Activated CD4-positive, alpha-beta T cell treated with anti-CD3 and anti-CD28 coated beads, Interleukin-2, amount 50 U/mL, for 48 hours (primary cell): ENCODE measurements at places on chromosomes 12 and 14.

DNA sequence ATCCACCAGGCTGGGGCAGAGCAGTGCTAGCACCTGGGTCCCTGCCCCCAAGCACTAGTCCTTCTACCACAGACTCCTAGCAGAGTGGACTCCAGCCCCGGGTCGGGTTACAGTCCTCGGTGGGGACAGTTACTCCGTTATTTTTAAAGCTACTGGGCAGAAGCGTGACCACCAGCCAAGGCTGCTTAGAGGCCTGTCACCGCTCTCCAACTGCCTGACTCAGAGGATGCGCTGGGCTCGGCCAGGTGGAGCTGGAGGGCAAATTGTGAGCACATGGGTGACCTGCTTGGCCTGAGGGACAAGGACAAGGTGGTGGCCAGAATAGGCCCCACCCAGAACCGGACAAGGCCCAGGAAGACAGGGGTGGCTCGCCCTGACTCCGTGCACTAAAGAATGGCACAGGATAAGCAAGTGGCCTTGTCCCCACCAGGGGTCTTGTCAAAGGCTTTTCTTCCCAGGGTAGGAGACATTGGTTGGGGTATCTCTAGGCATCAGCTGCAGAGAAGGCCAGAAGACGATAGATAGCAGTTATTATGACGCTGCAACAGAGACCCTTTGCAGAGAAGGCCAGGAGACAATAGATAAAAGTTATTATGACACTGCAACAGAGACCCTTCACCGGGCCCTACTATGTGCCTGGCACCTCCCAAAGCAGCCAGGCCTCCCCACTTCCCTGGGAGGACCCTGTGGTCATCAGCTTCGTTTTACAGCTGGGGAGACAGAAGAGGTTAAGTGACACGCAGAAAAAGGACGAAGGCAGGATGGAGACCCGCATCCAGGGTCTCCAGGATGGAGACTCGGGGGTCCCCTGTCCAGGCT lies 1.6 kb downstream of the ABCB9 start:
- DNase-seq = no peak

DNA sequence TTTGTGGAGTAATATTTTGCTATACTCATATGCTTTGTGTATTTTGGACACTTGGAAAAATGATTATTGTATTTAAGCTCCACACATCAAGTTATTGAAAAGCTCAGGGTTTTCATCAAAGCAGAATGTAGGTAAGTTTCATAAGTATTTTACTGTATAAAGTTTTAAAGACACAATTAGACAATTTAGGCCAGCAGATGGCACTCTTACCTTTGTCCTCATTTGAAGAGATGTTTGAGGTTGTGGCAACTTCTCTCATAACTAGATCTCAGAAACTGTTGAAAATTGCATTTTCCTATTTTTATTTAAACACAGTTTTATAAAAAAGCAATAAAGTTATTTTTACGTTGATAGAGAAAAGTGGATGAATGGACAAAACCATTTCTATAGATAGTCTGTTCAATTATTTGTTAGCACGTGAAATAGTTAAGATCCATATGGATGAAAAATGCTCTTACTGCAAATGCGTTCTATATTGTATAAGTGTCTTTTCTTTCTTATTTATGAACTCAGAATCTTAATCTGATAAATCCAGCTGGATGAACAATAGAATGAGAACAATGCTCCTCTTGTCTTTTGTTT lies 300.0 kb downstream of the AEBP2 start:
- peak; percentile 33 for DNase-seq

- no peak for DNase-seq
Observed at GRCh38 chr12:113302886-113303640, 31.8 kb downstream of the SLC8B1 start.

DNA sequence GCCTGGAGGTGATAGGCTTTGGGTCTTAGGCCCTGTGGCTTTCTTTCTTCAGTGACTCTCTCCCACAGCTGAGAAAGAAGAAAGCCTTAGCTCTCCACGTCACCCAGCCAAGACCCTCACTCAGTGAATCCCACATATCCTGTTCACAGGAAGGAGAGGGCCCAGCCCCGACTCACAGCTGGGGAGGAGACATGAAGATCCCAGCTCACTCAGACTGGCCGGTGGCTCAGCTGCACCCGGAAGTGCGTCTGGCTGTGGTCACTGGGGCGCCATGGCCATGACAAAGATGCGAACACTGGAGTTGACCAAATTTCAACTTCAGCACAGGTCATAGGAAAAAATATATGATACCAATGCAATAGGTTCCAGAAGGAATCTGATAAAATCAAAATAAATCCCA lies 14.2 kb downstream of the DLK1 start:
- no peak for DNase-seq

DNA sequence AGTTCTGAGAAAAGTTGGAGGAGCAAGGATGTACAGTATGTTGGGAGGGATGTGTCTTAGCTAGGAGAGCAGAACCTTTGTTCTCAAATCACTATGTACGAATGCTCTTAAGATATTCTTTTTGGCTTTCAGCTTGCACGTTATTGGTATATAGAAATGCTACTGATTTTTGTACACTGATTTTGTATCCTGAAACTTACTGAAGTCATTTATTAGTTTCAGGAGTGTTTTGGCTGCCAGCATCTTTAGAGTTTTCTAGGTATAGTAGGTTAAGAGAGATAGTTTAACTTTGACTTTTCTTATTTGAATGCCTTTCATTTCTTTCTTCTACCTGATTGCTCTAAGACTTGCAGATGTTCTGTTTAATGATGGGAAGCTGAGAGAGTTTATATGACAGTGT lies 442.8 kb upstream of the FBXO33 start:
- DNase-seq = no peak

DNA sequence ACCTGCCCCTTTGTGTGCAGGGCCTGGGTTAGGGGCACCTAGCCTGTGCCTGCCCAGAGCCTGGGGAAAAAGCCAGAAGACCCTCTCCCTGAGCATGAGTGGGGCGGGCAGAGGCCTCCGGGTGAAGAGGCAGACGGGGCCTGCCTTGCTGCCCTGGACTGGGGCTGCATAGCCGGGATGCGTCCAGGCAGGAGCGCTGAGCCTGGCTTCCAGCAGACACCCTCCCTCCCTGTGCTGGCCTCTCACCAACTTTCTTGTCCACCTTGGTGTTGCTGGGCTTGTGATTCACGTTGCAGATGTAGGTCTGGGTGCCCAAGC lies 216.1 kb downstream of the TMEM121 start:
- no peak for DNase-seq

- no peak for DNase-seq
Observed at GRCh38 chr12:57165741-57166140, 18.3 kb upstream of the LRP1-AS start.

- no peak for DNase-seq
Observed at GRCh38 chr12:50351120-50352043, 45.0 kb downstream of the FAM186A start.

- no peak for DNase-seq
Observed at GRCh38 chr12:11014234-11014633, 8.2 kb downstream of the TAS2R19 start.

DNA sequence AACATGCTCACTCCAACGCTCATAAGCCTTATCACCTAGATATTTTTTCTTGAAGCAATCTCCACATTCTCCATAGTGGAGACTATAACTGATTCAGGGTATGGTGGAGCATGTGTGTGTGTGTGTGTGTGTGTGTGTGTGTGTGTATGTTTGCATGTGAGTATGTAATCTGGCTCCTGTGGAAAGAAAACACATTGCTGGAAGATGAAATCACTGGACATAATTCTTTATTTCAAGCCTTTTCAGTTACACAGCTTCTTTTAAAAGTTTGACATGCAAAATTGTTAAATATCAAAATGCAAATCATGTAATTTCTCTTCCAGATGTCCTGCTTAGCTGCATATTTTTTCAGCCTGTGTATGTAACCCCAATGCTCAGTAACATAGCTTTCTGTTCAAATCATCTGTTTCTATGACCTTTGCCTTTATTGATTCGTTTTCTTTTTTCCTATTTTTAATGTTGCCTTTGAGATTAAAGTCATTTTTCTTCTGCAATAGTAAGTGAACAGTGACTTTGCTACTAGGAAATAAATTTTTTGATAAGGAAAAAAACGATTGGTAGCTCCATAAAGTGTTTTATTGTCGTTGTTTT lies 80.5 kb upstream of the BTG1 start:
- DNase-seq = no peak

- no peak for DNase-seq
Observed at GRCh38 chr12:66573605-66574004, 105.3 kb downstream of the GRIP1 start.

GRCh38 chr12:25293653-25294052 lies 42.9 kb upstream of the KRAS start:
- DNase-seq = no peak

DNA sequence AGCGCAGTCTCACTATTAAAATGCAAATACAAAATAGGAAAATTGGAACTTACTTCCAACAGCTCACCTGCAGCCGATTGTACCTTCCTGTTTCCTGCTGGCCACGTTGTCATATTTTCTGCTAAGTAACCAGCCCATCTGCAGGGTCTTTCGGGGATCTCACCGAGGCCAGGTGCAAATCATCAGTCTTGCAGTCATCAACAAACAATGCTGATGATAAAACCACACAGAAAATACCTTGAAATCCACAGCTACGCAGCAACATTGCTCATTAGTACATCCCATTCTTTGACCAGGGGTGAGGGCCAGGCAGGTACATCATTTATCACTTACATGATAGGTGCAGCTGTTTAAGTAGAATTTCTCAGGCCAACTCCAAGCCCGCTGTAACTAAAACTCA lies 406.9 kb downstream of the TMEM121 start:
- DNase-seq = no peak

- DNase-seq = no peak
Observed at GRCh38 chr12:1808798-1809480, 11.4 kb upstream of the LRTM2 start.

DNA sequence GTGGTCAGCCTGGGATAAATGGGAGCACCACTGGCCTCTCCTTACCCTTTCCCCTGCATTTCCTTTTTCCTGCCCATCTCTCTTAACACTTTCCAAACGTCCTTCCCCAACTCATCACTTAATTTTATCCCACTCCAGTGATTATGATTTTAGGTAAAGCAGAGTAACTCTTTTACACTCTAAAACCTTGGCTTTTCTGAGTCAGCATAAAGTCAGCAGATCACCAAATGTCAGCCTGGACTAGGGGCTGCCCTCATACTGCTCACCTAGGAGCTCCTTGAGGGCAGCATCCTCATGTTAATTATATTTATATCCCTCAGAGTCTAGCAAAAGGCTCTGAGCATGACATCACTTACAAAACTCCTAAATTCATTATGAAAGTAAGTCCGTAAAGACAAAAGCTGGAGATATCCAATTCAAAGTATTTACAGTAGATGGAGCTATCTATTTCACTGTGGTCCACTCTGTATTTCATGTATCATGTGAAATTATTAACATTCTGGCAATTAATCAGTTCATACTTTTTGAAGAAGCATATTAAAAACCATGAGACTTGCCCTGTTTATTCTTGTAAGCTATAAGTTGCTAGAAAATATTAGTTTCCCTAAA lies 17.0 kb upstream of the DICER1 start:
- DNase-seq = no peak

DNA sequence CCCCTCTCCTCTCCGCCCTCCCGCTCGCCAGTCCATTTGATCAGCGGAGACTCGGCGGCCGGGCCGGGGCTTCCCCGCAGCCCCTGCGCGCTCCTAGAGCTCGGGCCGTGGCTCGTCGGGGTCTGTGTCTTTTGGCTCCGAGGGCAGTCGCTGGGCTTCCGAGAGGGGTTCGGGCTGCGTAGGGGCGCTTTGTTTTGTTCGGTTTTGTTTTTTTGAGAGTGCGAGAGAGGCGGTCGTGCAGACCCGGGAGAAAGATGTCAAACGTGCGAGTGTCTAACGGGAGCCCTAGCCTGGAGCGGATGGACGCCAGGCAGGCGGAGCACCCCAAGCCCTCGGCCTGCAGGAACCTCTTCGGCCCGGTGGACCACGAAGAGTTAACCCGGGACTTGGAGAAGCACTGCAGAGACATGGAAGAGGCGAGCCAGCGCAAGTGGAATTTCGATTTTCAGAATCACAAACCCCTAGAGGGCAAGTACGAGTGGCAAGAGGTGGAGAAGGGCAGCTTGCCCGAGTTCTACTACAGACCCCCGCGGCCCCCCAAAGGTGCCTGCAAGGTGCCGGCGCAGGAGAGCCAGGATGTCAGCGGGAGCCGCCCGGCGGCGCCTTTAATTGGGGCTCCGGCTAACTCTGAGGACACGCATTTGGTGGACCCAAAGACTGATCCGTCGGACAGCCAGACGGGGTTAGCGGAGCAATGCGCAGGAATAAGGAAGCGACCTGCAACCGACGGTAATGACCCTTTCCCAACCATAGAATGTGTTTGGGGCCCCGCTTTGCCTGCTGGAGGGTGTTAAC lies 615 bp downstream of the CDKN1B start:
- DNase-seq = peak; percentile 30

- no peak for DNase-seq
Observed at GRCh38 chr12:19561411-19561961, 122.2 kb downstream of the AEBP2 start.

DNA sequence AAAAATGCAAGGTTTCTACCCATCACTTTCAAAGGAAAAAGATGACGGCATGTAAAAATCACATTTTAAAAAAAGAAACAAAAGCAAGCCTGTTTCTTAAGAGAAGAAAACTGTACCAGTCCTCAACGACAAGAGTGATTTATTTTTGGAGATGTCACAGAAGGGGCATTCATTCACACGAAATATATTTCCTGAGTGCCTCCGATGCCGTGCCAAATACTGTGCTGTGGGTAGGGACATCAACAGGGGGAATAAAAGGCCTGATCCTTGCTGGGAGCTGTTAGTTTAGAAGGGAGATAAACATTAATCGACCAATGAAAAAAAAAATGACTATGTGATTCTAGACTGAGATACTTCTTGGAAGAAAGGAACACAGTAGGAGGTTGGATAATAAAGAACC lies 297.5 kb upstream of the SOX5 start:
- no peak for DNase-seq

- DNase-seq = no peak
Observed at GRCh38 chr14:92780444-92781232, 13.5 kb upstream of the GOLGA5 start.

GRCh38 chr12:39764944-39765560 lies 145.4 kb upstream of the ABCD2 start:
- no peak for DNase-seq

DNA sequence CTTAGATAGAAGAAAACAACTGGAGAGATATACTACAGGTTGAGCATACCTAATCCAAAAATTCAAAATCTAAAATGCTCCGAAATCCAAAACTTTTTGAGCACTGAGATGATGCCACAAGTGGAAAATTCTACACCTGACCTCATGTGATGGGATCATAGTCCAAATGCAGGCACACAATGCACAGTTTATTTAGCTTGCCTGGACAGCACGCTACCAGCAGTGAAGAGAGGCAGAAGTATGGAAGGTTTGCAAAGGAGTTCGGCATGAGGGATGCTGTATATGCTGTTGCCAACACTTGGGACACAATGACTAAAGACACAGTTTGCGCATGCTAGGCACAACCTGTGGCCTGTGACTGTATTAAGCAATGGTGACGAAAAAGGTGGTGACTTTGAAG lies 58.1 kb upstream of the CAND1 start:
- DNase-seq = no peak
